ENCODE measurements at places on chromosomes 3 and 15.

DNA sequence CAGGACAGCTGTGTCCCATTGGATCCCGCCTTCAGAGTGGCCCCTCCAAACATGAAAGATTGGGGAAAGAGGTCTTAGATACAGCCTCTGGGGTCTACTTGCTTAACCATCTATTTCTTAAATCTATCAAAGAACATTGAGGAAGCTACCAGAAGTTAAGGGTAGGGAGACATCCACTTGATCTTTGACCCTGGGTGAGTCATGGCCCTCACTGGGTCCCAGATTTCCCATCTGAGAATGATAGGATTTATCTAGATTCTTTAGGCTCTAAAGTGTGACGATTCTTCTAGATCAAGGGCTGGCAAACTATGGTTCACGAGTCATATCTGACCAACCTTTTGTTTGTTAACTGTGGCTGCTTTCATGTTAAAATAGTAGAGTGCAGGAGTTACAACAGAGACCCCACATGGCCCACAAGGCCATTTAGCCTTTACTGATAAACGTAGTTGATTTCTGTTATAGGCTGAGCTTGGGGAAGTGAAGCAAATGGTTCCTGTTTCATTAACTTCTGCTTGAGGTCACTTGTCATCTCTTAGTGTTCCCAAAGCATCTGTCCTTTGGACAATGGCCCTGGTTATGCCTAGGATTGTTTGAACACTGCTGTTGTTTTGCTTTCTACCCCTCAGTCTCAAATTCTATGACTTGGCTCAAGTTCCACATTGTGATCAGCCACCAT lies 8.0 kb downstream of the MUC13 start:
- DNase-seq: no peak

GRCh38 chr3:132090921-132091320 lies 56.1 kb upstream of the CPNE4 start:
- DNase-seq: peak; percentile 1

GRCh38 chr3:196624067-196624790 lies 15.3 kb upstream of the NRROS start:
- DNase-seq: no peak

DNA sequence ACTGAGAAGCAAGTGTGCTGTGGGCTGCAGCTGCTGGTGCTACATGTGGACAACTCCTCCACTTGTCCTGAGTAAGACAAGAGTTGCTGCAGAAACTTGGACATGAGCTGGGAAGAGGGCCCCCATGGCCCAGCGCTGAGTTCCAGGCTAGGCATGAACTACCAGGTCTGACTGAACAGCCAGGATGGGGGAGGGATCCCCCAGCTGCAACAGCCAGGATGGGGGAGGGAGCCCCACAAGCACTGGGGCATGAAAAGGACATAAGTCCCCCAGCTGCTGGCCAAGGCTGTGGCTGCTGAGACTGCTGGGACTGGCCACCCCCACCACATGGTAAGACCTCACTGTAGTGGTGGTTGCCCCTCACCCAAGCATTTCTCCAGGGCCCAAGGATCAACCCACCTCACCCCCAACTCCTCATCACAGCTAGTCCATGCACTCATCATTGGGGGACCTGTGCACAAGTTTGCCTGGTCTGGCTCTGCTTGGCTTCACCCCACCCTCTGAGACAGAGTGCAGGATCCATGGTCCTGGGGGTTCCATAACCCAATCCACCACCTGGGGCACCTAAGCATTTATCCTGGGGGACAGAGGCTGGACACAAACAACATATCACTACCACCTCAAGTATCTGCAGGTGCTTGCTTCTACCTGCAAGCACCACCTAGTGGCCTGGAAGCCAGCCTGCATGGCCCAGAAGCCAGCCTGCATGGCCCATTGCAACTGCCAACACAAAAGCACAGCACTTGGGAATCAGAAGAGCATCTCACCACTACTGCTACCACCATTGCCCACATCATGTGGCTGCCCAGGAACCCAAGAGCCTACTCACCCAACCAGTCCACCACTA lies 84.5 kb upstream of the STT3B start:
- no peak for DNase-seq

DNA sequence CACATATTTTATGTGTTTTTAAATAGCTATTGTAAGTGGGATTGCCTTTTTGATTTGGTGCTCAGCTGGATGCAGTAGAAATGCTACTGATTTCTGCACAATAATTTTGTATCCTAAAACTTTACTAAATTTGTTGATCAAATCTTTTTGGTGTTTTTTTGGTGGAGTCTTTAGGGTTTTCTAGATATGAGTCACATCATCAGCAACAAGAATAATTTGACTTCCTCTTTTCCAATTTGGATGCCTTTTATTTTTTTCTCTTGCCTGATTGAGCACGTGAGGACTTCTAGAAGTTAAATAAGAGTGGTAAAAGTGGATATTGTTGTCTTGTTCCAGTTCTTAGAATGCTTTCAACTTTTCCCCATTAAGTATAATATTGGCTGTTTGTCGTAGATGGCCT lies 51.3 kb downstream of the TLNRD1 start:
- DNase-seq: no peak

DNA sequence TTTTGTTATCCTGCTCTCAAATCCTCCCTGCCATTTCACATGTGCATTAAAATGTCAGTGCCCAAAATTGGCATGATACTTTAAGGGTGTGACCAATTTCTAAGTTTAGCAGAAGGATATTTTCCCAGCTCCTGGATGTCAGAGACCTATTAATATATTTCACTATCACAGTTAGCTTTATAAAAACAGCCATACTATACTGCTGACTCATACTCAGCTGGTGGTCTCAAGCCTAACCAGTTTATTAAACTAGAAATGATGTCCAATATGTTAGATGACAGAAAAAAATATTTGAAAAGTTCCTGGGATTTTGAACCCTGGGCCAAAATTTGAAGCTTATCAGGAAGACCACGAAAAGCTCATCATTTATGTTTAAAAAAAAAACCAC lies 60.9 kb upstream of the ZNF280D start:
- peak; percentile 25 for DNase-seq

DNA sequence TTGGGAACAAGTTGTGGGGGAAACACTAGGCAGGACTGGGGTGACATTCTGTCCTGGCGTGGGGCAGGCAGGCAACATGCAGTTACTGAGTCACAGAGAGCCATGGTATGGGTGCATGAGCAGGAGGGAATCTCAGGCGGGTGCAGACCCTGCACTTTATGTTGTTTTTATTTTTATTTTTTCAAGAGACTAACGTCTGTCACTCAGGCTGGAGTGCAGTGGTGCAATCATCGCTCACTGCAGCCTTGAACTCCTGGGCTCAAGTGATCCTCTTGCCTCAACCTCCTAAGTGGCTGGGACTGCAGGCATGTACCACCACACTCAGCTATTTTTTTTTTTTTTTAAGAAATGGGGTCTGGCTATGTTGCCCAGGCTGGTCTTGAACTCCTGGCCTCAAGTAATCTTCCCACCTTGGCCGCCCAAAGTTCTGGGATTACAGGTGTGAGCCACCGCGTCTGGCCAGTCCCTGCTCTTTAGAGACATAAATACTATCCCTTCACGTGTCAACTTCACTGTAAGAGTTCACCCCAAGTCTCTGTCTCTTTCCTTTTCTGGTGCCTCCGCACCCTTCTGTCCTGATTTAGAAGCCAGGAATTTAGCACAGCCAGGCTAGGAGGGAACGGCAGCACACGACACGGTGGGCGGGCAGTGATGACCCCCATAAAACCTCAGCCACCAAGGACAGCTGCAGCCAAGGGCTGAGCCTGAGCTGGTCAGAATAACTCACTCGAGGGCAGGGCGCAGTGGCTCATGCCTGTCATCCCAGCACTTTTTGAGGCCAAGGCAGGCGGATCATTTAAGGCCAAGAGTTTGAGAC lies 72.8 kb upstream of the IQSEC1 start:
- no peak for DNase-seq
